ENCODE measurements at places on chromosomes 6 and 20.

DNA sequence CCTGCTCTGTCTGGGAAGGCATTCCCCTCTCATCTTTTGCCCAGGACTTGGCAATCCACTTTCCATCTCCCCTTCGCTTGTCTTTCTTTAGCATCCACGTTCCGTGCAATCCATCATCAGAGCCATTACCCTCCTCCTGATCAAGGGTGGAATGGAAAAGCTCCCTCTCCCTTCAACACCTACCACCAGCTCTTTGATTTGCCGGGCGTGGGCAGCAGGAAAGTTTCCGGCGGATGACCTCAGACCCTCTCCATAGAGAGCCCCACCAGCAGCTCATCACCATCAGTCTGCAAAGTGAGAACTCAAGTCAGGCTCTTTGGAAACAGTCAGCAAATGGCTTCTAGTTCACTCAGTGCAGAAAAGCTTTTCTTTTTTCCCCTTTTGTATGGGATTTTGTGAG is 76.2 kb downstream of the TSHZ2 start:
- no peak for DNase-seq

GRCh38 chr6:11921017-11921438 is 91.1 kb upstream of the HIVEP1 start:
- DNase-seq = no peak

DNA sequence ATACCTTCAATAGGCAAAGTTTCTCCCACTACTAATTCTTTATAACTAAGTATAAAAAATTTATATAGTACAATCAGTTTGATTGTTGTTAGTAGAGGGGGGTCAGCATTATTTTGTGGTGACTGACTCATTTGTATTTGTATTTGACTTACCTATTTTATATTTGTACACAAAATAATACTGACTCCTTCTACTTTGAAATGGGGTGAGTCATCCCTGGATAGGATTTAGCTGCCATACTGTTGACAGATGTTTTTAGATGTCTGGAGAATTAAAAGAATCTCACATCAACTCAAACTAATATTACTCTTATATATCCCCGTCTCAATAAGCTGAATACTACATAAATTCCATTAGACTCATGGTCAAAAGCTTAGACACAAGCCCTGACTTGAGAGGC is 114.9 kb downstream of the FRK start:
- DNase-seq = no peak

- DNase-seq = no peak
Observed at GRCh38 chr20:15200147-15200565, 862.7 kb upstream of the FLRT3 start.

GRCh38 chr6:25934735-25935313 is 4.3 kb upstream of the SLC17A2 start:
- DNase-seq = no peak

DNA sequence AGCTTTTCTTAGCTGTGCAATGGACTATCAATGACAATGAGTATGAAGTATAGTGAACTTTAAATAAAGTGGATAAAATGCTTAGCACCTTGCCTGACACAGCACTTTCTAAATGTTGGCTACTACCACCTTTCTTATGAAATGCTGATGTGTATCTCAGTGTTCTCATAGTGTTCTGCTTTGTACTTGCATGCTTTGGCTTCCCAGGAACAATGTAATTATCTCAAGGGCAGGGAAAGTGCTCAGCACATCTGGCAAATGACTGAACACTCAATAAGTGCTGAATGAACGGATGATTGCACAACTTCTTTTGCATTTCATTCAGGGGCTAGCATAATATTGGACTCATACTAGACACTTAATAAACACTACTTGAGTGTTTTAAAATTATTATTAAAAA is 28.2 kb upstream of the NOX3 start:
- no peak for DNase-seq

- no peak for DNase-seq
Observed at GRCh38 chr6:167150941-167151549, 6.7 kb downstream of the GPR31 start.

- no peak for DNase-seq
Observed at GRCh38 chr6:7761051-7761450, 35.2 kb downstream of the BMP6 start.

GRCh38 chr6:31582230-31582643 is at the start of gene LTB:
LTB (minus strand) TSS chr6:31582424; CDS start chr6:31582417, 7 bp downstream.
- no peak for DNase-seq

DNA sequence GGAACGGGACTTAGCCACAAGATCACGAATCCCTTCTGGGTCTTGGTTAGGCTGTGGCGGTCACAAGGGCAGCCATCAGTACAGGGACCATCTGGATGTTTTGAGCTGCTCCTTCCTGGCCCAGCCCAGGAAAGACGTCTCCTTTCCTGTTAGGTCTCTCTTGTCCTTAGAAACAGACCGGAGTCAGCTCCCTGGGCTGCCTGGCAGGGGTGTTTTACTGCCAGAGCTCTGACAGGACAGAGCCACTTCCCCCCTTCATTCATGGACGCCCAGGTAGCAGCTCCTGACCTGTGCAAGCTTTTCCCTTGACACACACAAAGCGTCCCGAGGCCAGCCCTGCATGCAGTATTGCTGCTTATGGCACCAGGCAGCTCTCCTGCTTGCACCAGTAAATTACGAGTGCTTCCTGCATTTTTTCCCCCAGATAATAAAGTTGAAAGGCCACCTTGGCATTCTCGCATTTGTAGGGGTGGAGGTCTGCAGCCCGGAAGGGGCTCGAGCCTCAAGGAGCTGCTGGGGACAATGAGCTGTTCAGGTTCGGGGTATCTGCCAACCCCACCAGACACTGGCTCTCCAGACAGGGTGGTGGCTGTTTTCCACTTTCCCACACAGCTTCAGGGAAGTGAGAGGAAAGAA is 87.4 kb downstream of the NOL4L start:
- no peak for DNase-seq

DNA sequence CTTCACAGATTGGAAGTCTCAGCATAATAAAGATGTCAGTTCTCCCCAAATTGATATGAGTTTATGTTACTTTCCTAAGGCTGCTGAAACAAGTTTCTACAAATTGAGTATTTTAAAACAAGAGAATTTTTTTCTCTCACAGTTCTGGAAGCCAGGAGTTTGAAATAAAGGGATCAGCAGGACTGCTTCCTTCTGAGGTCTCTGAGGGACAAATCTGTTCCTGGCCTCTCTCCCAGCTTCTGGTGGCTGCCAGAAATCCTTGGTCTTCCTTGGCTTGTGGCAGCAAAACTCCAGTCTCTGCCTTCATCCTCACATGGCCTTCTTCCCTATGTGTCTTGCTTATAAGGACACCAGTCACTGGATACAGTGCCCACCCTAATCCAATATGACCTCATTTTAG is 136.1 kb downstream of the TFAP2A start:
- DNase-seq = no peak

GRCh38 chr20:17530716-17531664 is at the start of gene BFSP1:
BFSP1 (minus strand) TSS chr20:17531379; CDS start chr20:17531329, 50 bp downstream.
- DNase-seq = no peak

DNA sequence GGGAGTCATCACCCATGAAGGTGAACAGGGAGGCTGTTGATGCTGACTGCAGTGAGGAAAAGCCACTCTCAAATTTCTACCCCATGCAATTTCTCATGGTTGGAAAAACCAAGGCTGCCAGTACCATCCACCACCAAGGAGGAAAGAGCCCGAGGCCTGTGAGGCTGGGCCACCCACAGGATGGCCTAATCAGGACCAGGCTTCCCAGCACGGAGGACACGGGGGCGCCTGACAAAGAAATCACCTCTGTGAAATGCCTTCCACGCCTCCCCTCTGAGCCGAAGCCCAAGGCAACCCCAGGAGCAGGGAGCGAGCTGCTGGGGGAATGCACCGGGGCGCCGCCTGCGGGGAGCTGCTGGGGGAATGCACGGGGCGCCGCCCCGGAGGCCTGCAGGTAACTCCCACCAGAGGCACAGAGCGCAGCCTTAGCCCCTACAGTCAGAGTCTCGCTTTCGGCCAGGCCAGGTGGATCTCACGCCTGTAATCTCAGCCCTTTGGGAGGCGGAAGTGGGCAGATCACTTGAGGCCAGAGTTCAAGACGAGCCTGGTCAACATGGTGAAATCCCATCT is 26.9 kb downstream of the FOXF2 start:
- no peak for DNase-seq

GRCh38 chr6:129481706-129482105 is 228.3 kb downstream of the ARHGAP18 start:
- DNase-seq = no peak

- DNase-seq = no peak
Observed at GRCh38 chr6:50720623-50721022, 7.3 kb downstream of the TFAP2D start.

DNA sequence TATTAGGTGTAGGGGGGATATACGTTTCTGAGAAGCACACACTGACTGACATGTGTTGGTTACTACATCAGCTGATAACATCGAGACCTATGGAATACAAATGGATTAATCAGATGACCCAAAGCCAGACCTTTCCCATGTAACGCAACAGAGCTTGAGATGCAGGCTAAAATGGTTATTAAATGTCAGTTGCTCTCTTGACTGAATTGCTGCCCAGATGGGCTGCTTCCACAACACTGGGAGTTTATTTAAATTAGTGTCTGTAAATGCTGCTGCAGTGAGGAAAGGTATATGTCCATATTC is 298.8 kb downstream of the PHACTR1 start:
- DNase-seq = no peak

GRCh38 chr6:1497761-1498105 is 108.4 kb downstream of the FOXF2 start:
- no peak for DNase-seq

DNA sequence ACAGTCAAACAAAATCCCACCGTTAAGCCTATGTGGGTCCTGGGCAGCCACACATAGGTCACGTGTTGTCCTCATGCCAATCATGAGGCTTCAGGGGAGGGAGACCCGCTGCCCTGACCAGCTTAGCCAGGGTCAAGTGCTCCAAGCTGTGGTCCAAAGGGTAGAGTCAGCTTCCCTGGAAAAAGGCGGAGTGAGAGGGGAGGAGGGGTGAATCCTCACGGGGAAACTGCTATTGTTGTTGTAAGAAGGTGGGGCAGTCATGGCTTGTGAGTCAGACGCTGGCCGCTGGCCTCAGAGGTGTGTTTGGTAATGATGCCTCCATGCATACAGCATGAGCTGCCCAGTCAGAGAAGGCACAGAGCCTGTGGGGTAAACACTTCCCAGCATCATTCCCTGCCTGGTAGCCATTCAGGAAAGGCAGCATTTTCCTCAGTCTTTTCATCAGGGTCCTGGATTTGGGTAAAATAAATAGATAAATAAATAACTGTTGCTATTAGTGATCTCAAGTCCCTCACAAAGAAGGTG is 8.7 kb downstream of the CST3 start:
- DNase-seq = no peak

DNA sequence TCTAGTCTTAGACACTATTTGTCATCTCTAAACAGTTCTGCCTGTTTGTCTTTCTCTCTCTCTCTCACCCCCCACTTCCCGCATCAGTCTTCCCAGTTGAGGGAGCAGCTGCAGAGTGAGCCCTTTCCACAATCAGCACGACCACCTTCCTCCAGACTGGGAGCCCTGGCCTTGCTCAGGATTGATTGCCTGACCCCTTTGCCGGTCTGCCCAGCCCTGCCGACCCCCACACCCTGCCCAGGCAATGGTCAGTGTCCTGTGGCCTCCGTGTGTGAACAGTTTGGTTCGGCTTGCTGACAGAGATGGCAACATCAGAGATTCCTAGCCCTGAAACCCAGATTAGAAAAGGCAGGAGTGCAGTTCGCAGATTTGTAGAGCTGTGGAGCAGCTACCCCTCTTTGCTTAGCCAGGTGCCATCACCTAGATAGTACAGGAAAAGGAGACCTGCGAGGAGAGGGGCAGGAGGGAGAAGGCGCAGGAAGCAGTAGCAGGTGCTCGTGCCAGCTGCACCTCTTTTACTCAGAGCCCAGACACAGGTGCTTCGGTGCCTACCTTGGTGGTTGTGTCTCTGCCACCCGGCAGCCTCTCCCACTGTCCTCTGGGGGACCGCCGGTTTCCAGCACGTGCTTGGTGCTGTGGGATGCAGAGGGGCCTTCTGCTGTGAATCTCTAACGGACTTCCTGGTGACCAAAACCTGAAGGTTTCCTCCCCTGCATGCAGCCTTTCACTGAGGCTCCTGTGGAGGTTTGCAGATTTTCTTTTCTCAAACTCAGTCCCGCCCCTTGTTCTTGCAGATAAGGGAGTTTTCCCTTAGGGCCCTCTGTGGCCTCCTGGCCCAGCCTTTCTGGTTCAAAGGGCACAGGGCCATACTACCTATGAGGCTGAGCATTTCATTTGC is 92.4 kb downstream of the SCML4 start:
- DNase-seq = no peak

GRCh38 chr6:20092071-20092566 is 120.2 kb downstream of the MBOAT1 start:
- peak; percentile 62 for DNase-seq

DNA sequence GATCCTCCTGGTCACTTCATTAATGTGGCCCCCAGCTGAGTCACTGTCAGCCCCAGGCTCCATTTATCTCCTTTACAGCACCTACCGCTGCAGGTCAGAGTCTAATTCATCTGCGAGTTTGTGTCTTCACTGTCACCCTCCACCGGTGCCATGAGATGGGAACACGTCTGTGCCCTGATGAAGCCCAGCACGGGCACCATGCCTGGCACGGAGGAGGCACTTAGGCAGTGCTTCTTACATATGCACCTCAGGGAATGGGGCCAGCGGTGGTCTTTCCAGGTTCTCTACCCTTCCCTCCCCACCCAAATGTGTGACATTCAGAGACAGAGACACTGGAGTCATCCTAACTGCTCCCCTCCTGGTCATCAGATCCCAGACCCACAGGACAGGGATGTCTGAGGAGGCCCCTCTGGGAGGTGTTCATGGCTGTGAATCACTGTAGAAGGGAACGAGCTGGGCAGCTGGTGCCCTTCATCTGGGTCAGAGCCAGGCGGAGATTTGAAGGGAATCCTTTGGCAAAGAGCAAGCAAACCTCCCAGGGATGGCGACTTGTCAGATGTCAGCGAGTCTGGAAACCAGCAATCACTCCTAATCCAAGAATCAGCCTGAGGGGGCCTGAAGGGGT is 364.6 kb downstream of the PREX1 start:
- no peak for DNase-seq
